GM12878 (cell line): ENCODE measurements at places on chromosomes 3 and 15. TPM values are rescaled to one million over a fixed set of nuclear protein-coding genes. Genes with fewer than 3 reads are reported as not detected.

DNA sequence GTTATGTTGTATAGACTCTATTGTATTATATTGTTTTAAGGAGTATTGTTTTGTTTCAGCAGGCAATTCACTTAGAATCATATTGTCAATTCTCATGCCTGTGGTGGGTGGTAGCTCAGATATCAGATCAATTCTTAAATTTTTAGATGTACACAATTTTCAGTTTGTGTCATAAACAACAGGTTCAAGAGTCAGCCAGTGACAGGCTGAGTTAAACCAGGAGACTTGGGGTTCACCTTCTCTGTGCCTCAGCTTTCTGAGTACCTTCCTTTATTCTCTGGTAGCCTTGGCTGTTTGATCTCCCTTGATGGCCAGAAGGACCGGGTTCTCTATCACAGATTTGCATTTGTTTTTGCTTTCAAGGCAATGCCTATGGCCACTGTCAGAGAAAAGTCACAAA, 199.9 kb upstream of the KCNMB2 start:
- H3K27ac ChIP-seq: no peak overlapping the region
- H3K27me3 ChIP-seq: no peaks in the 10 kb centered on the region
- DNase-seq: no peak
- no peaks in the 10 kb centered on the region for H3K4me1 ChIP-seq
- H3K4me3 ChIP-seq: no peak overlapping the region

DNA sequence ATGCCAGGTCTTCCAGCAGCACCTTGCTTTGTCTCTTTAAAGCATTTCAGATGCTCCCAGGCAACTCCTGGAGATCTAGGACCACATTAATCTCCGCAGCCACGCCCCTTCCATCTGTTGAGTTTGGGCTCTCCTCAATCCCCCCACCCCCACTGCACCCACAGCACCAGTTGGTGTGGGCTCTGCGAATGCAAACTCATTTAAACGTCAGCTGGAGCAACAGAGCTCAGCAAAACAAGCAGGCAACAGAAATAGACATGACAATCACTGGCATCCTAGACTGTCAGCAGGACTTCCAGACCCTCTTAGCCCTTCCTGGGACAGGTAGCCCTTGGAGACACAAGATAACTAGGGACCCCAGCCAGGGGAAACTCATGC, 106.9 kb downstream of the LSM3 start:
- H3K27me3 ChIP-seq: 0 out of 2 replicates have a peak, but pooled peaks cover 4% of the 10 kb centered on the region
- DNase-seq: no peak
- no peaks in the 10 kb centered on the region for H3K36me3 ChIP-seq
- no peaks in the 10 kb centered on the region for H3K4me1 ChIP-seq

GRCh38 chr3:13535905-13536304, 13.0 kb upstream of the FBLN2 start:
- no peaks in the 10 kb centered on the region for H3K36me3 ChIP-seq
- H3K4me1 ChIP-seq: no peaks in the 10 kb centered on the region
- H3K4me3 ChIP-seq: no peak overlapping the region
- no peak overlapping the region for H3K27ac ChIP-seq

DNA sequence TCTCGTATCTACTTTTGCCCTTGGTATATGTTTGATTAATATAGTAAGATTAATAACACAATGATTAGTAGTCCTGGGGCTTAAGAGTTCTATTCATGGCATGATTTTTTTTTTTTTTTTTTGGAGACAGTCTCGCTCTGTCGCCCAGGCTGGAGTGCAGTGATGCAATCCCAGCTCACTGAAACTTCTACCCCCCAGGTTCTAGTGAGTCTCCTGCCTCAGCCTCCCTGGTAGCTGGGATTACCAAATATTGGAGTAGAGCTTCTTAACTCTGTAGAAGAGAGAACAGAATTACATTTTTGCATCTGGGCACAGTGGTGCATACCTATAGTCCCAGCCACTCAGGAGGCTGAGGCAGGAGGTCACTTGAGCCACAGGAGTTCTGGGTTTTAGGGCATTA, 58.9 kb downstream of the RAB7A start:
- no peak overlapping the region for H3K27ac ChIP-seq
- DNase-seq: no peak
- no peak overlapping the region for H3K4me3 ChIP-seq
- peaks cover 42% of the 10 kb centered on the region for H3K4me1 ChIP-seq
- H3K27me3 ChIP-seq: no peaks in the 10 kb centered on the region
- H3K36me3 ChIP-seq: peaks cover 2% of the 10 kb centered on the region

DNA sequence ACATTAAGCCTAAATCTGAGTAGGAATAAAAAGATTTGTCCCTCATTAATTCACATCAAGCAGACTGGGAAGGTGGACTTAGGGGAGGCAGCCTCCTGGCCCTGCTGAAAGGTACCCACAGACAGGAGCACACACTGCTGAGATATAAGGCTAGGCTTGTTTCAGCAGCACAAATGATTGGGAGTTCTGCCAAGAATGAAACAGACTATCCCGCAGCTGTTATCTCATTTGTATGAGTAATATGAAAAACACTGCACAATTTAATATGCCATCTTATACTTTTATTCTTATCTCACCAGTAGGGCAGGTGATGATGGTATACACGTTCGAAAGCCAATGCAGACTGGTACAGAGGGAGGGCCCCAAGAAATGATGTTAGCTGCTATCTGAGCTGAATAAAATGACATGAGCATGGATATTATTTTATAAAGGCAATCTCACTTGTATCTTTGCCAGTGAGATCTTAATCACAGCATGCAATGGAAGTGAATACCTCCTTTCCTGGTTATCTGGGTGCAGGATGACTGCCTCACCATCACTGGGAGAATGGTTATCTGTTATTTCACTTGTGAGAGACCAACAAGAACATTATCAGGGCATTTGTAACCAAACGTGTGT, 258.7 kb upstream of the PPP2R3A start:
- H3K4me1 ChIP-seq: no peaks in the 10 kb centered on the region
- H3K36me3 ChIP-seq: no peaks in the 10 kb centered on the region
- H3K27me3 ChIP-seq: no peaks in the 10 kb centered on the region

- DNase-seq: no peak
- H3K4me1 ChIP-seq: peaks cover 16% of the 10 kb centered on the region
- no peaks in the 10 kb centered on the region for H3K27me3 ChIP-seq
- no peak overlapping the region for H3K27ac ChIP-seq
- H3K4me3 ChIP-seq: no peak overlapping the region
Measured at GRCh38 chr3:13338996-13339395, 81.1 kb downstream of the NUP210 start.

DNA sequence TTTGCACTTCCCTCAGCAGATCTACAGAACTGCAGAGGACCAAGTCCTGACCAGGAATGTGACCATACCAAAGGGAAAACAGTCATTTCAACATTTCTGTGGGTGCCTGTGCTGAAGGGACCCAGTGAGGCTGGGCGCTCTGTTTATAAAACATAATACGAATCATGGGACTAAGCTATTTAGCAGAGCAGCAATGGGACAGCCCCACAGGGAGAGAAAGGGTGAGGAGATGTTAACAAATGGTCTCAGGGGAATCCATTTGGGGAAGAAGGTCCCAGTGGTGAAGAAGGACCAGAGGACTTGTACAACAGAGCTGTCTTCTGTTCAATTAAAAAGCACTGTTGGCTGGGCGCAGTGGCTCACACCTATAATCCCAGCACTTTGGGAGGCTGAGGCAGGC, 1025.4 kb downstream of the FHIT start:
- H3K36me3 ChIP-seq: no peaks in the 10 kb centered on the region
- DNase-seq: peak; percentile 5
- H3K4me3 ChIP-seq: no peak overlapping the region
- H3K27me3 ChIP-seq: no peaks in the 10 kb centered on the region
- no peak overlapping the region for H3K27ac ChIP-seq
- H3K4me1 ChIP-seq: no peaks in the 10 kb centered on the region

DNA sequence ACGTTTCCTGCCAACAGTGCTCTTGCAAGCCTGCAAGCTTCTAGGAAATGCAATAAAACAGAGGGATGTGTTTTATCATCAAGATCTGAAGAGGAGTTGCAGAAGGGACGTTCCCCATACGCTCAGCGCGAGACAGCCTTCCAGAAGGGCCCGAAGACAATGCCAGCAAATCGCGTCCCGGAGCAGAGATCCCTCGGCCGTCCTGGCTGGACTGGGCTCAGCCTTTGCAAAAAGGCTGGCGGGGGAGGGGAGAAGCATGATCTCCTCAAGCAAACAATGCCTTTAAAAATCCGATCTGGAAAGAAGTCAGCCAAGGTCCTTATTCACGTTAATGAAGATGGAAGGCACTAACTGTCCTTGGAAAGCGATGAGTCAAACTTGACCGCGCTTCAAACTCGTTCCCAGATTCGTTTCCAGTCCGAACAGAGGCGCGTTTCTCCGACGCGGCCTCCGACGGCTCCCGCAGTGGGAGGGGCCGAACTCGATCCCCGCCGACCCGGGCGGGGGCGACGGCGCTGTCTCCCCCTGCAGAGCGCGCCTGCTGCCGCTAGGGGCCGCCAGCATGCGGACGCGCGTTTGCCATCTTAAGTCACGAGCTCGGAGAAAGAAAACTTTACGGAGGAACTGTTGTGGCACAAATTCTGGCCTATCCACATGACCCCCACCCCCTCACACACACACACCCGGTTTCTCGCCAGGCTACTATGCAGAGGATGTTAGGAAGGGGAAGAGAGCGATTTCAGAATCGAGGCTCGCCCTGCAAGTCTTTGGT, 5.5 kb downstream of the BCL6 start:
- H3K4me3 ChIP-seq: peak overlapping the region; percentile 50; the same call in 1 of the 2 replicates
- DNase-seq: no peak
- H3K27ac ChIP-seq: no peak overlapping the region
- H3K27me3 ChIP-seq: peaks cover 25% of the 10 kb centered on the region

DNA sequence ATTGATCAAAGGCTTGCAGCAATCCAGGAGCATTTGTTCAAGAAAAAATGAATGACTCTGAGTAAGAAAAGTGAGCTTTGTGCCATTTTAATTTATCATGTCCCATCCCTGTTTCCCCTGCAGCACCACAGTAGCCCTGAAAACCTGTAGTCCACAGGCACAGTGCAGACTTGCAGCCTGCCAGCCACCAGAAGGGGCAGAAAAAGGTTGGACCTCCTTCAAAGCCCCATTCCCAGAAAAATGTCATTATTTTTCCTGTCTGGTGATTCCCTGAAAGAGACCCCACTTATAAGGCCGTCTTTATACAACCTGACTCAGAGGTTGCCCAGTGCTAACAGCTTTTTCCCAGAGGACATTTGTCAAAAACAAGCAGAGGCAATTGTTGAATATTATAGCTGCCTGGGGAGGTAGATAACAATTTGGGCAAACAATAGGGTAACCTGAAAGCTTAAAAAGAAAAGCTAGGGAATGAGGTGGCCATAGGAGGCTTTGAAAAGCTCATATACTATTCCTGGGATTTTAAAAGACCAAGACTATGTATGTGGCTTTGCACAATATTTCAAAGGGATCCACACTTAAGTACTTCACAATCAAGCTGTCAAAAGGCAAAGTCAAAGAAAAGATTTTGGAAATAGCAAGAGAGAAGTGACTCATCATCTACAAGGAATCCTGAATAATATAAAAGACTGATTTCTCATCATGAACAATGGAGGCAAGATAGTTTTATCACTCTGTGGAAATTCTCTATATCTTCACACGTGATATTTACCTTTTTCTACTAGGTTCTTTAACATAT, 136.8 kb upstream of the PLXNA1 start:
- H3K4me1 ChIP-seq: no peaks in the 10 kb centered on the region
- no peak overlapping the region for H3K27ac ChIP-seq
- H3K27me3 ChIP-seq: no peaks in the 10 kb centered on the region
- no peak overlapping the region for H3K4me3 ChIP-seq

GRCh38 chr3:23698652-23699313, 107.0 kb upstream of the UBE2E1 start:
- no peaks in the 10 kb centered on the region for H3K27me3 ChIP-seq
- no peaks in the 10 kb centered on the region for H3K4me1 ChIP-seq
- no peaks in the 10 kb centered on the region for H3K36me3 ChIP-seq
- no peak overlapping the region for H3K4me3 ChIP-seq
- H3K27ac ChIP-seq: no peak overlapping the region
- DNase-seq: no peak

DNA sequence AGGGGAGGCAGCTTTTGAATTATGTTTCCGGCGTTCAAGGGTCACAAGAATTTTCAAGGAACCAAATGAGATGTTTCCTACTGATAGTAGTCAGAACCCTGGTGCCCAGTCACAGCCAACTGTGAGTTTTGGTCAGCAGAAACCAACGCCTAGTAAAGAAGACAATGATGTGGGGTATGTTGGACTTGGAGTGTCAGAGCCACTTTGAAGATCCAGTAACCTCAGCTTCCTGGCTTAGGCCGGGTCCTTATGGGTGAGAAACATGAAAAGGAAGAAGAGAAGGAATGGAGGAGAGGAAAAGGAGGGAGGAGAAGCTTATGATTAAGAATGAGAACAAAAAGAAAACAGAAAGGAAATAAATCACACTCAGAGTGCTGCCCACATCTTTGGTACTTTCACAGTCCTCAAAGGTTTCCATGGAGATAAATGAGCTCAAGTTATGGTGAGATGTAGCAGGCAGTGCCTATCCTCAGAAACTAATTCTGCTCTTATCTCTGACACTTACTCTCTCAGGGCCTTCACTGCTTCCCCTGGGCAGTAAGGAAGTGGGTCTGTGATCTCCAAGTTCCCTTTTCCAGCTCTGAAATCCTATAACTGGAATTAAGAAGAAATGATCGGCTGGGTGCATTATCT, 2.0 kb upstream of the MCF2L2 start:
- peaks cover 11% of the 10 kb centered on the region for H3K27me3 ChIP-seq
- no peak overlapping the region for H3K4me3 ChIP-seq
- peaks cover 6% of the 10 kb centered on the region for H3K4me1 ChIP-seq
- no peaks in the 10 kb centered on the region for H3K36me3 ChIP-seq

DNA sequence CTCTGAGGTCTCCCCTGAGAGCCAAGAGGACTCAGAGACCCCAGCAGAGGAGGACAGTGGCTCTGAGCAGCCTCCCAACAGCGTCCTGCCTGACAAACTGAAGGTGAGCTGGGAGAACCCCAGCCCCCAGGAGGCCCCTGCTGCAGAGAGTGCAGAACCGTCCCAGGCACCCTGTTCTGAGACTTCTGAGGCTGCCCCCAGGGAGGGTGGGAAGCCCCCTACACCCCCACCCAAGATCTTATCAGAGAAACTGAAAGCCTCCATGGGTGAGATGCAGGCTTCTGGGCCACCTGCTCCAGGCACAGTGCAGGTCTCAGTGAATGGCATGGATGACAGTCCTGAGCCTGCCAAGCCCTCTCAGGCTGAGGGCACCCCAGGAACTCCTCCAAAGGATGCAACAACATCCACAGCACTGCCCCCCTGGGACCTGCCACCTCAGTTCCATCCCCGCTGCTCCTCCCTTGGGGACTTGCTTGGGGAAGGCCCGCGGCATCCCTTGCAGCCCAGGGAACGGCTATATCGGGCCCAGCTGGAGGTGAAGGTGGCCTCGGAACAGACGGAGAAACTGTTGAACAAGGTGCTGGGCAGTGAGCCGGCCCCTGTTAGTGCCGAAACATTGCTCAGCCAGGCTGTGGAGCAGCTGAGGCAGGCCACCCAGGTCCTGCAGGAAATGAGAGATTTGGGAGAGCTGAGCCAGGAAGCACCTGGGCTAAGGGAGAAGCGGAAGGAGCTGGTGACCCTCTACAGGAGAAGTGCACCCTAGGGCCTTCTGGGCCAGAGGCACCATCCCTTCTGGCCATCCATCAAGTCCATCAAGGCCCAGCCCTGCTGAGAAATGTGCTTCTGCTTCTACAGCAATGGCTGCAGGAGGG, 23.6 kb downstream of the PLEKHO2 start:
- no peaks in the 10 kb centered on the region for H3K27me3 ChIP-seq
- H3K4me1 ChIP-seq: peaks cover 6% of the 10 kb centered on the region
- peak overlapping the region; percentile 28; the same call in 1 of the 2 replicates for H3K27ac ChIP-seq

RAP2B gene
- total RNA-seq: 15.1 and 16.0 TPM in 2 replicates

RFTN1 gene
- total RNA-seq: 166 and 176 TPM in 2 replicates

A4GNT gene
- total RNA-seq: not detected in 2 replicates

ADCY5 gene
- total RNA-seq: not detected in 2 replicates

PLOD2 gene
- total RNA-seq: 0.21 and 0.56 TPM in 2 replicates

C3orf22 gene
- not detected in 2 replicates for total RNA-seq

CILP gene
- 0.05 TPM in 1 of 2 replicates, not detected in the other for total RNA-seq

PARP16 gene
- 10.1 and 11.3 TPM in 2 replicates for total RNA-seq

TUSC7 gene
- not detected in 2 replicates for total RNA-seq

PP2D1 gene
- total RNA-seq: not detected in 2 replicates

C2CD4A gene
- total RNA-seq: not detected in 2 replicates
